ENCODE measurements at places on chromosomes 2 and 18.

GRCh38 chr2:167859676-167860075, 387.7 kb downstream of the STK39 start:
- DNase-seq, result no peak

DNA sequence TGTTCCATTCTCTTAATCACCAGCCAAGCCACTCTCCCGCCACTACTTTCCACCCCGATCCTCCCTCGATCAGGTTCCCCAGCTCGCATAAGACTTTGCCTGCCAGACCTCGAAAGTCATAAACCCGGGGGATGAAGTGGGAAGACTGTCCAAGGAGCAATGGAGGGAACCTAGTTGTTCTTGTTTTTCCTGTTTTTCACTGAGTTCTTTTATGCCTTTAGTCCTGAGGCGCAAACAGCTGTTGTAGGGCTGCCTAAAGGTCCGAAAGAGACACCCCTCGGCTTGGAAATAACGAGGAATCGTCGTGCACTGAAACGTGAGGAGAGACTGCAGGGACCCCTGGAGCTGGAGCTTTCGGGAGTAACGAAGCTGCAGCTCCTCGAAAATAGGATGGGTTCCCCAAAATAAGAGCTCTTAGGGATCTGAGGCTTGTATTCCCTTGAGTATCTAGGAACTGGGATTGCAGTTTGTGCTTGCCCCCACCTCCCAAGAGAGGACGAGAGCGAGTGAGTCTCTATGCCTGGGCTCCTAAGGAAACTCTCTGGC, 1.7 kb upstream of the HOXD12 start:
- no peak for DNase-seq

GRCh38 chr18:8978394-8978793, 124.1 kb upstream of the NDUFV2 start:
- DNase-seq, result no peak

GRCh38 chr2:128320906-128321771, 2.5 kb upstream of the HS6ST1 start:
- DNase-seq, result peak; percentile 19

DNA sequence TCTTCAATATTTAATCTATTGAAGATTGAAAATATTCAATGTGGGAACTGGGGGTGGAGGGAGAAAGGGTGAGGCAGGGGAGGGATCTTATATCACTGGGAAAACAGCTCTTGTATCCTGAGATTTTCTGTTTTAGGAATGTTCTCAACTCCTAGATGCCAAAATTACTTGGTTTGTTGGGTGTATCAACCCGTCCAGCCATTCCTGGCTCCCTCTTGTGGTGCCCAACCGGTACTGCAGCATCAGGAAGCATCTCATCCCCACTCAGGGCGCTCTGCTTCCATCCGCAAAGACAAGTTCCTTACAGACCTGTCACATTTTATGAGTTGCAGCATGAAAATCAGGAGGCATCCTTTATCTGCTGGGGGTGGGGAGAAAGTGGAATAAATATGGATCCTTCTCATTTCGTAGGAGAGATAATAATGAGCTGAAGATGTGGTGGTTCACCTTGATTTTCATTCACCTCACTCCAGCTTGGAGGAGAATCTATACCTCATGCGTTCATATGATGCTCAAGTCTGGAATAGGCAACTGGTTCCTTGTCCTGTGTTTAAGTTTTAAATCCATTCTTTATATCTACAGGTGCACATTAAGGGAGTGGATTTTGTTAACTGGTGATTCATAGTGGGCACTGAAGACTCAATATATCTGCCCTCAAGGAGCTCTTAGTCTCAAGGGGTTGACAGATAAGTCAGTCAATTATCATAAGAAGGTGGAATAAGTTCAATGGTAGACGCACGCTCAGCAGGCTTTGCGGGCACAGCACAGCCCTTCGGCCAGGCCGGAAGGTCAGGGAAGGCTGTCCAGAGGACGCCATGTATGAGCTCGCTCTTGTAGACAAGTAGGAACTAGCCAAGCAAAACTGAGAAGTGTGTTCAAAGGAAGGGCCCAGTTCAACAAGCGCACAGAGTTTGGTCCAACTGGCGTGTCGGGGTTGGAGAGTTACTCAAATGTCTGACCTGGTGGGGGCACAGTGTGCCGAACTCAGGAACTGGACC, 127.3 kb downstream of the RNF144A start:
- peak; percentile 75 for DNase-seq

DNA sequence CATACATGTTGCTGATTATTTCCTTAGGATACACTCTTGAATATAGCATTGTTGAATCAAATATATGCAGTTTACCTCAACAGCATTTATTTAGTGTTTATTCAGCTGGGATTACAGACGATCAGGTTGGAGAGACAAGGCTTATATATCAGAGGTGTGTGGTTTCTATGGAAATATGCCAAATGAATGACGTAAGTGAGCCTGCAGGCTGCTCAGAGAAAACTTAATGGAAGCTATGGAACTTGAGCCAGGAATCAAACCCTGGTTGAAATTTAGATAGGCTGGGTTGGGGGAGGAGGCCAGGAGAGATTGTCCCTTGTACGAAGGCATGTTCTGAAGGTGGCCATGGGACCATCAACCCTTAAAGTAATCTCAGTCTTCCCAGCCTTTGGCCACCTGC, 79.5 kb downstream of the INPP4A start:
- no peak for DNase-seq

DNA sequence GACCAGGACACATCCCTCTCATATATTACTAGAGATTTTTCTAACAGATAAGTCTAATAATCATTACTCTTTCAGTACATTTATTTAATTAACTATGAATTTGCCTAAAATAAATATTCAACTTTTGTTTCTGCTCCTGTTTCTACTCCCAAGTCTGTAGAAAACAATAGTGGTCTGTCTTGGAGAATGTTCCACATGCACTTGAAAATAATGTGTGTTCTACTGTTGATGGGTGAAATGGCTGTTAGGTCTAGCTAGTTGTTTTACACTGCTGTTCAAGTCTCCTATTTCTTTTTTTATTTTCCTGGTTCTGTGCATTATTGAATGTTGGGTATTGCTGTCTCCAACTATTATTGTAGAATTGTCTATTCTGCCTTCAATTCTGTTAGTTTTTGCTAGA, 47.2 kb downstream of the SPOPL start:
- DNase-seq, result no peak

DNA sequence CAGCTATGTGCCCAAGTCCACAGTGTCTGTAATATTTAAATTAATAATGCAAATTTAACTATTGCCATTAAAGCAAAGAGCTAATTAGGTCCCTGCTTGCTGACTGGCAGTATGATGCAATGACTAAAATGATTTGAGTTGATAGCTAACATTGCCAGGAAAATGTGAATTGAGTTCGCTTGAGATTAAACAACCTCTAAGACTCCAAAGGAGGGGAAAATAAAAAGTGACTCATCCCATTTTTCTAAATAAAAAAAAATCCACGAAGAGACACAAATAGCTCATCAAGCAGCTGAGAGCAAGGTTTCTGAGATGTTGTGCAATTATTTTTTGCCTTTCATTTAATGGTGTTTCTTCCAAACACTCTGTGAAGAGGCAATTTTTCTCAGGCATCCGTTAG, 413.0 kb downstream of the MTX2 start:
- DNase-seq, result no peak

GRCh38 chr2:241271706-241272302, 43.7 kb downstream of the HDLBP start:
- peak; percentile 71 for DNase-seq

DNA sequence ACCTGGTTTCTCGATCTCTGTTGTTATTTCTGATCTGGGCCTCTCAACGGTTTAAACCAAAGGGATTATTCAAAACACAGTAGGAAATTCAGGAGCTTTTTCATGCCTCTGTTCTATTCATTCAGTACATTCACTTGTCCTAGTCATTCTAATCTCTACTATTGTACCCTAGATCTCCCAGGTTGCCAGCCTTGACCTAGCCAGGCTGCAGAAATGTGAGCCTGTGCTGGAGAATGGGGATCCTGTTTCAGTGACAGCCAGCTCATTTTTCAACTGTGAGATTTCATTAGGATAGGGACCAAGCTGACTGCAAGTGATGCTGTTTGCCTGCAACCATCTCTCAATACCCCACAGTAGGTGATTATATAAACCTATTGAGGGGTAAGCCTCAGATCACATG, 186.2 kb downstream of the CMPK2 start:
- no peak for DNase-seq

DNA sequence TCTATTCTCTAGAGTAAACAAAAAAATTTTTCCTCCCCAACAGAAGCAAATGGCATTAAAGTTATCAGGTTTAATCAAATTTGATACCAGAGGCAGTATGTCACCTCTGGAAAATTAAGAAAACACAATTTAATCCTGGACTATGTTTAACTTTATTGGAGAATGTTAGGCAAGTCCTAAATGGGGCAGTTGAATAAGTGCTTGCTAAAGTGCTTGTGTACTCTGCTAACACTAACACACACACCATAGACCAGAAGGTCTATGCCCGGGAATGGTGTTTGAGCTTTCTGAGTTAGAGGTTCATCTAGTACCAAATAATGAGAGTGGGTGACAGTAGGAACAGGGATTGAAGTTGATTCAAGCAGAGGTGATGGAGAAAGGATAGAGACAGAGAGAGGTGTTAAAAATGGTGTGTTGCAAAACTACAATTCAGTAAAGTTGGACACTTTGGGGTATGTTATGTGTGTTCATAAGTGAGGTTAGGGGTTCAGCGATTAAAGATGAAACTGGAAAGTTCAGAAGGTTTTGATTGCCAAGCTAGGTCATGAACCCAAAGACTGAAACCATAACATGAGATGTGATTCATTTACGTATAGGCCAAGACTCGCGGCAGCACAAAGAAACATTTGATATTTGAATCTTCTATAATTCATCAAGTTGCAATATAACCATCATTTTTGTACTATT, 40.5 kb upstream of the PEX13 start:
- DNase-seq, result peak; percentile 50

DNA sequence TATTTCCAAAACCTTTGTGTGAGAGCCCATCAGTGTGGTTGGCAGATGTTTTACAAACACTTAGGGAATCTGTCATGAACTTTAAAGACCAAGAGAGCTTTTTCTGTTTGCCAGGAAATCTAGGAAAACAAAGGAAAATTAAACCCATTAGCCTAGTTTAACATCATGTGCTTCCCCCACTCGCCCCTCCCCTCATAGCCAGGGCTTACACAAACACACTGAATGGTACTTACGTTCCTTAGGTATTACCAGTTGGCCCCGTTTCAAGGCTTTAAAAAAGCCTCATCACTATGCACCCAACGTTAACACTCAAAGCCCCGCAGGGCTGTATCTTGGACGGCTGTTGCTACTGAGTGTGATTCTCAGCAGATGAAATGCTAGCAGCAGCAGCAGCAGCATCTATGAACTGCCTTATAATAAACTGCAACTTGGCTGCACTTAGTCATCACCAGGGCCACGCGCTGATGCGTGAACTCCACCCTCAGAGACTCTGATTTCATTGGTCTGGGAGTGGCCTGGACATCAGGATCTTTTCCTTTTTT, 20.1 kb upstream of the TTC39C start:
- no peak for DNase-seq

GRCh38 chr2:160924936-160925353, 235.3 kb upstream of the TANK start:
- no peak for DNase-seq

DNA sequence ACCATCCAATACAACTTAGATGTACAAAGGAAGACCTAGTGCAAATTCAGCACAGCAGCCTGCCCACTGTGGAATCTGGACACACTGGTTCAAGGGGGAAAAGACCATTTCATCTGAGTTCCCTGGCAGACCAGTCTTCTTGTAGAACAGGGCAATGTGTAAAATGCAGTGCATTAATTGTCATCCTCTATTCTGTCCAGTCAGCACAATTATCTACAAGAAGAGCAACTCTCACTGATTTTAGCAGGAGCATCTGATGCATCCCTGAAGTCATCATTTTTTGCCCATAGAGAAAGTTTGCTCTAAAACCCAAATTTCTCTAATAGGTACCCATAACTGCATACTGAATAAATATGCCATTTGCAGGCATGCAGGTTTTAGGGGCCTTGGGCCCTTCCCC, 81.8 kb upstream of the LYPD1 start:
- no peak for DNase-seq

DNA sequence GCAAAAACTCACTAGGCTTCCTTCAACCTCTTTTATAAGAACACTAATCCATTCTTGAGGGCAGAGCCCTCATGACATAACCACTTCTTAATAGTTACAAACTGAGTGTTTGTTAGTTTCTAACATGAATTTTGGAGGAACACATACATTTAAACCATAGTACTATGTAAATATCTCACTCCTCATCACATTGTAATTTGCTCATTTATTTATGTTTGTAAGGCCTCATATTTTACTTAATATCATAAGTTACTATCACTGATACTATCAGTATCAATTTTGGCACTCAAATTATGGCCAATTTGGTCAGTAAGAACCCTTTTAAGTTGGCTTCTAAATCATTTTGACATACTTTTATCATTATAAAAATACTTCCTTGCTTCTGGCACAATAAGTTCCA, 603.1 kb downstream of the ZEB2 start:
- DNase-seq, result no peak

GRCh38 chr2:176146101-176146500, 5.2 kb upstream of the HOXD4 start:
- DNase-seq, result no peak

GRCh38 chr18:30489890-30490643, 552.5 kb downstream of the DSC3 start:
- DNase-seq, result no peak

DNA sequence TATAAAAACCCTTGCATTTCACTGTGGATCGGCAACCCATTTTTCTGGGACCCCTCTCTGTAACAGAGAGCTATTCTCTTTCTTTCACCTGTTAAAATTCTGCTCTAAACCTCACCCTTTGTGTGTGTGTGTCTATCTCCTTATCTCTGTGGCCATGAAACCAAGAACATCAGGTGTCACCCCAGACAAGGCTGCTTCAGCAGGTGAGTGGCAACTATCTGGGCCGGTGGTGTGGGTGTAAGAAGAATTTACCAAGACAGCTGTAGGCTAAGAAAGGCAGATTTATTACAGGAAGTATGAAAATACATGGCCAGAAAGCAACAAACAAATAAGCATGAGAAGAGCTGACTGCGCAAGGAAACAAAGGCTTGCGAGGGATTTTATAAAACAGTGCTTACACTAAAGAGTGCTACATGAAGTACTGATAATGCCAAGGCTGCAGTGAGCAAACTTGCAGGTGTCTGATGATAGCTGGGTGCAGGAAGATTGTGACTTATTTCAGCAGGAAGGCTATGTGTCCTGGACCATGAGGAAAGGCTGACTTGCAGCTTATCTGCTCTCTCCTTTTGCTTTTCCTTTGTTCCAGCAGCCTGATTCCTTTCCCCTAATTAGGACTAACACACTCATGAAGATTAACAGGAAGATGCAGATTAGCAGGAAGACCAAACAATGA, 421.1 kb downstream of the PTH2R start:
- no peak for DNase-seq

DNA sequence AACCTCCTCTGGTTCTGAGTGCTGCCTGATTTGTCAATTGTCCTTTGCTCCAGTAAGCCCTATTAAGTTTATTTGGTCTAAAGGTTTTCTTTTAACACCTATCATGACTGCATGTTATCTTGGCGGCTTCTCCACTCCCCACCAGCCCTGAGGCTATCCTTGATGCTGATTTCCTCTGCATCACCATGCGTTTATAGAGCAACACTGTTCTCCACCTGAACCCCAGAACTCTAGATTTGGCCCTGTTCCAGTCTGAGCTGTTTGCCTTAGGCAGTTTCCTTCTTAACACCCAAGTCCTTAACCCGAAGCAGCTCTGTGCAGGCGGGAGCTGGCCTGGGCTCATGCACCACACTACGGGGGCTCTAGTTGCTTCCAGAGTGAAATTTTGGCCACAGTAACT, 98.2 kb upstream of the NPAS2 start:
- DNase-seq, result no peak

- no peak for DNase-seq
These were observed 85.0 kb downstream of the MARCHF4 start for GRCh38 chr2:216287251-216287650.

Data from GM10248 (cell line).